ENCODE measurements at places on chromosomes 1 and 21. TPM values are rescaled to one million over a fixed set of nuclear protein-coding genes. Genes with fewer than 3 reads are reported as not detected.
A peak's percentile ranks its signal among the peaks of the same experiment; 100 is the strongest.

Gene TTC34
- total RNA-seq, result 2.7 TPM

Gene VAV3
- total RNA-seq, result 6.9 TPM

Gene TMEM125
- not detected for total RNA-seq

Gene IGSF3
- 0.09 TPM for total RNA-seq

Gene TNFAIP8L2
- total RNA-seq, result 21.2 TPM

DNA sequence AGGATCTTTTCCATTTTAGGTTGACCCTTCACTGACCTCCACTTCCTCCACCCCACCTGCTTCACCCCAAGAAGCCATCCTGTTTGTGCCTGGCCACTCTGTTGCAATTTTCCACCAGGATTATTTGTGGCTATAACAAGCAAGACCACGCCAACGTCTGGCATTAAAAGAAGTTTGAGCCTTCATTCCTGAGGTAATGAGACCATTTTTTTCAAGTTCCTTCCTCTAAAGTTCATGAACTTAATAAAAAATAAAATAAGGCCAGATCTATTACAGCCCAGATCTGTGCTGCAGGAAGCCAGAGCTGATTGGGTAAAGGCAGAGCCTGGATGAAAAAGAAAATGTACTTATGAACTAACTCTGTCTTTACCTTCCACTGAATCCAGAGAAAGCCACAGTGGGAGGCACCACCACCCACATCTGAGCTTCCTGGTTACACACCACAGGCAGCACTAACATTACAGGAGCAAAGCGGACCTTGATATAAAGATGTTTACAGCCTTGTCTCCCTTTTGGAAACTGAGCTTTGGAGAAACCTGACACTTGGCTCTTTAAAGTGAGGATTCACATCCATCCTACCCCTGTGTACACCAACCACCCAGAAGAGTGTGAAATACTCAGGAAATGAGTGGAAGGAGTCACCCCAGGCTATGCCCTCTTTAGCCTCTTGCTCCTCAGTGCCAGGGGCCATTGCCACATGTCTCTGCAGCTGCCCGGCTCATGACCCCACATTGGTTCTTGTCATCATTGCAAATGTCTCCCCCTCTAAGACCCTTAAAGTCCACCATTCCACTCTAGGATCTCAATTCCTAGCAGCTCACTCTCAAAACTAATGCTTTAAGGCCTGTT lies 293.6 kb downstream of the PLPP3 start:
- no peaks in the 10 kb centered on the region for H3K36me3 ChIP-seq
- H3K4me3 ChIP-seq, result no peak overlapping the region
- no peaks in the 10 kb centered on the region for H3K4me1 ChIP-seq

Gene HRNR
- total RNA-seq, result not detected

DNA sequence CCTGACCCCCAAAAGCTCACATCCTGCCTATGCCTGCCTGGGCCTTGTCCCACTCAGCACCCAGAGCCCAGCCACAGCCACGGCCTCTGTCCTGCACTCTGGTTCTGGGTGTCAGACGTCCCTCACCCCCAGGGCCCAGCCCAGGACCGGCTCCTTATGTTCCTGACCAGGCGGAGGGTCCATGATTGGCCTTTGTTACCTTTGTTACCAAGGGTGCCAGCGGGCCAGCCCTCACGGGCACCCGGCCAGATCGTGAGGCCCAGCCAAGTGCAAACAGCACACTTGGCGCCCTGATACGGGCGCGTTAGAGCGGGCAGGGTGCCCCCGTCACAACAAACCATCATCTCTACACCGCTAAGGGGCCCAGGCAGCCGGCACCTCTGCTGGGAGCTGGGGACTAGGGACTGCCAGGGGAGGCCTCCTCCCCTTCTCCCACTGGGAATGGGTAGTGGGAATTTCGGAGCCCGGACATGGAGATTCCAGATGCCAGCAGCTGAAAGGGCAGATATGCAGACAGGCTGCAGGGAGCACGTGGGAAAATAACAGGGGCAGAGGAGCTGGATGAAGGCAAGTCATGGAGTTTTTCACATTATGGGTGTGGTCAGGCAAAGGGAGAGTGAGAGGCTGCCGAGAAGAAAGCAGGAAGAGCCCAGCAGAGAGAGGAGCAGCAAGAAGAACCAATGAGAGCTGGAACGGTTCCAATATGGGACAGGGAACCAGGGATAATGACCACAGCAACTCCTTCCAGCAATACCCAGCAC lies 22.1 kb downstream of the HSPG2 start:
- H3K27me3 ChIP-seq, result no peaks in the 10 kb centered on the region
- H3K4me1 ChIP-seq, result peaks cover 9% of the 10 kb centered on the region
- no peak for DNase-seq
- no peak overlapping the region for H3K27ac ChIP-seq
- H3K36me3 ChIP-seq, result no peaks in the 10 kb centered on the region
- H3K4me3 ChIP-seq, result no peak overlapping the region

GRCh38 chr1:32138965-32139364 lies 31.1 kb downstream of the KPNA6 start:
- H3K36me3 ChIP-seq, result peaks cover 16% of the 10 kb centered on the region
- H3K4me3 ChIP-seq, result no peak overlapping the region
- no peak for DNase-seq
- no peak overlapping the region for H3K27ac ChIP-seq

- peak overlapping the region; percentile 2 for H3K27ac ChIP-seq
- H3K4me1 ChIP-seq, result peaks cover 8% of the 10 kb centered on the region
- H3K27me3 ChIP-seq, result no peaks in the 10 kb centered on the region
- H3K4me3 ChIP-seq, result no peak overlapping the region
- peaks cover 11% of the 10 kb centered on the region for H3K36me3 ChIP-seq
- DNase-seq, result no peak
These were observed 13.9 kb upstream of the CD53 start for GRCh38 chr1:110859062-110859461.

DNA sequence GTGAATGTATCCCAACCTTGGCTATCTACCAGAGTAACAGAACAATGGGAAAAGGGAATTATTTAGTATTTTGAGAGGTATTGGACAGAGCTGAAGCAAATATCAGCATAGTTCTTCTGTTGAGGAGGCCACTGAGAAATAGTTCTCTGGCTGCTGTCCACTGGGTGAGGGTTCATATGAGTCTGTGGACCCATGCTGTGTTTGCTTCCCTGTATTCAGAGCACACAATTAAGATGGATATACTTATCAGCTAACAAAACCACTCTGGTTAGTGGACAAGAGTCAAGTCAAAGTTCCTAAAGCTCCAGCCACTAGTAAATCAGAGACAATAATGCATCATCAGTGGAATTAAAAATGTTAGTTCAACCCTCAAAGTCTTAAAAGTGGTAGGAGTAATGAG lies 66.1 kb downstream of the RGS18 start:
- no peak overlapping the region for H3K27ac ChIP-seq
- no peak overlapping the region for H3K4me3 ChIP-seq
- no peaks in the 10 kb centered on the region for H3K4me1 ChIP-seq
- no peaks in the 10 kb centered on the region for H3K27me3 ChIP-seq

GRCh38 chr1:210377731-210378333 lies 49.1 kb downstream of the HHAT start:
- DNase-seq, result no peak
- H3K4me3 ChIP-seq, result no peak overlapping the region
- no peaks in the 10 kb centered on the region for H3K36me3 ChIP-seq
- H3K27ac ChIP-seq, result no peak overlapping the region
- H3K27me3 ChIP-seq, result no peaks in the 10 kb centered on the region

DNA sequence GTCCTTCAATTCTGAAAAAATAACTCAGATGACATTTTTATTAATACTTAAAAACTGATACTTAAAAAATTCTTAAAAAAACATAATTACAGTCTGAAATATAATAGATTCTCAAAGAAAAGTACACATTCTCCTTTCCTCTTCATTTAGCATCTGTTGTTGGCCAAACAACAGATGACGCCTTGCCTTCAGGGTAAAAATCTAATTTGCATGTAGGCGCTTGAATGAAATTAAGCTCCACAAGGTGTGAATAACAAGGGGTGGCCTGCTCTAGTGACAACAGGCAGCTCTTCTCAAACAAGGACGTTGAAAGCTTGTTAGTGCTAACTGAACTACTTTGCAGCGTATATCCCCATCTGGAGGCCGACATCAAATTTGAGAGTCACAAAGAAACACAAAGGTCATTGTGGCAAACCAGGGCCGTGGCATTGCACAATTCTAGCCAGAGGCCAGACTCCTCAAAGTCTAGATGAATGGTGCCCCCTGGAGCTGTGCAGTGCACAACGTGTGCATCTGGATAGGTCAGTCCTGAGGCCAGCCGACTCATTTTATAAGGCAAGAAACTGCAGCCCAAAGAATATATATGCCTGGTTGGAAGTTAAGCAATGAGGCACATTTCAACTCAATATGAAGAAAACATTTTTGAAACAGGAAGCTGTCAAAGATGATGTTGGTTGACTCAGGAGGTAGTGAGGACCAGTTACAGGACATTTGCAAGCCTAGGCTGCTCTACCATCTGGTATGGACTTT lies 459.2 kb upstream of the RUNX1 start:
- no peaks in the 10 kb centered on the region for H3K27me3 ChIP-seq
- no peak overlapping the region for H3K4me3 ChIP-seq

DNA sequence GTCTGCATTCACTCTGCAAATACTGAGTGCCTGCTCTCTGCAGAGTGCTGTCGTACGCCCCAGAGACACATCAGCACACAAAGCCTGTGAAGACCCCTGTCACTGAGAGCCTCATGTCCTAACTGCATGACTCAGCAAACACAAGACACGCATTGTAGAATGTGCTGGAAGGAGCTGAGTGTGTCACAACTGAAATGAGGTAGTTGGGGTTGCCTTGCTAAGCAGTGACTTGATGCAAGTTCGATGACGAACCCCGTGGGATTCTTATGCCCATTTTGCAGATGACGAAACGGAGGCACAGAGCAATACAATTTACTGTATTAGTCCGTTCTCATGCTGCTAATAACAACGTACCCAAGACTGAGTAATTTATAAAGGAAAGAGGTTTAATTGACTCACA lies 65.1 kb downstream of the RIPK4 start:
- no peak overlapping the region for H3K27ac ChIP-seq
- no peak overlapping the region for H3K4me3 ChIP-seq
- H3K36me3 ChIP-seq, result no peaks in the 10 kb centered on the region
- H3K27me3 ChIP-seq, result peaks cover 3% of the 10 kb centered on the region
- H3K4me1 ChIP-seq, result peaks cover 2% of the 10 kb centered on the region
- DNase-seq, result no peak

- H3K36me3 ChIP-seq, result peaks cover 1% of the 10 kb centered on the region
- no peak for DNase-seq
- no peak overlapping the region for H3K4me3 ChIP-seq
- no peaks in the 10 kb centered on the region for H3K27me3 ChIP-seq
- H3K4me1 ChIP-seq, result peaks cover 10% of the 10 kb centered on the region
- H3K27ac ChIP-seq, result no peak overlapping the region
These were observed 51.1 kb upstream of the NTPCR start for GRCh38 chr1:232899268-232899667.

- peaks cover 4% of the 10 kb centered on the region for H3K27me3 ChIP-seq
- no peaks in the 10 kb centered on the region for H3K36me3 ChIP-seq
- DNase-seq, result no peak
- H3K4me1 ChIP-seq, result no peaks in the 10 kb centered on the region
- no peak overlapping the region for H3K4me3 ChIP-seq
These were observed 131.4 kb downstream of the IER5 start for GRCh38 chr1:181219938-181220337.

Gene S100A8
- total RNA-seq, result 1.2 TPM

GRCh38 chr1:228794810-228795209 lies 59.5 kb downstream of the RHOU start:
- no peak overlapping the region for H3K27ac ChIP-seq
- H3K27me3 ChIP-seq, result no peaks in the 10 kb centered on the region
- DNase-seq, result no peak
- H3K4me1 ChIP-seq, result peaks cover 35% of the 10 kb centered on the region

DNA sequence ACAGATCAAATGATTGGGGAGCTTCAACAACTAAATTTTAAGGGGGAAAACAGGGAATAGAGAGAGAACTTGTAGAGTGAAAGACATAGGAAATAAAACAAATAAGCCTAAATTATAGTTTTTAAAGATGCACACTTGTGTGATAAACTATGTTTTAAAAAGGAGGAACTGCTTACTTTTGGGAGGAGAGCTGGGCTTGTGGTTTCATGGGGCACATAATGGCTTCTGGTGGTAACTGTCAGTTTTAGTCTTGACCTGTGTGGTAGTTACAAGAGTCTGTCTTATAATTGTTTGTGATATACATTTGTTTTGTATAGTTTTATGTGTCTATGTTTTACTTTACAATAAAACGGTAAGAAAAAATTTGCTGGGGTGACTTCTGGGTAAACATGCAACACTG lies 165.3 kb downstream of the COL24A1 start:
- no peak overlapping the region for H3K27ac ChIP-seq
- no peak overlapping the region for H3K4me3 ChIP-seq
- H3K27me3 ChIP-seq, result peaks cover 2% of the 10 kb centered on the region

DNA sequence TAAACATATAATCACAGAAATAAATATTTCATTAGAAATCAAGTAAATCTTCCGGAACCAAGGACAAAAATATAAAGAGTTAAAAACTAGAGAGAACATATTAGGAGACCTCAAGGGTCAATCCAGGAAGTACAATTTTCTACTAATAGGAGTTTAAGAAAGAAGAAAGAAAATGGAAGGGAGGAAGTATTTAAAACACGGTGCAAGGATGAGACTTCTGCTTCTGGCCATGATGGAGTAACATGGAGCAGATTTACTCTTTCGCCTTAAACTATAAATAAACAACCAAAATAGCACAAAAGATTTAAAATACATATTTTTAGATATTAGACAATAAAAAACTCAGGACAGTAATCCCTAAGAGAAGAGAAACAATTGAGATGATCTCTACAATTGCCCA lies 12.6 kb upstream of the IFNAR1 start:
- no peak overlapping the region for H3K27ac ChIP-seq
- no peaks in the 10 kb centered on the region for H3K36me3 ChIP-seq
- no peak overlapping the region for H3K4me3 ChIP-seq
- H3K27me3 ChIP-seq, result peaks cover 23% of the 10 kb centered on the region

Gene IGSF9
- not detected for total RNA-seq

Gene CBS
- total RNA-seq, result 14.3 TPM

DNA sequence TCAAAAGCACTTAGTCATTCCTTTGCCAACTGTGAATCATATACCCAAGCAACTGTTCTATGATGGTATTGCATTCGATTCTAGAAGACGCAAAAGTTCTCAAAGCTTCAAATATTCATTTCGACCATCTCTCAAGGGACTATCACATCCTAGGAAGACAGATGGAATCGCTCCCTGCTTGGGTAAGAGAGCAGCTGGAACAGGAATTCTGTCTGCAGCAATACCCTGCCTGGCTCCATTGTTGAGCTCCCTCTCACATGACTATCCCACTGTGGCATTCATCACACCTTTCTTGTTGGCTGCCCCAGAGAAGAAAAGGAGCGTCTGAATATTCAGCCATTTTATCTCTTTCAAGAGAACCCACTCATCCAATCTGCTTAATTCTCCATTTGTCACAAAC lies 397.7 kb downstream of the NTNG1 start:
- H3K4me1 ChIP-seq, result no peaks in the 10 kb centered on the region
- peaks cover 4% of the 10 kb centered on the region for H3K27me3 ChIP-seq
- H3K36me3 ChIP-seq, result no peaks in the 10 kb centered on the region
- DNase-seq, result no peak
- no peak overlapping the region for H3K4me3 ChIP-seq

DNA sequence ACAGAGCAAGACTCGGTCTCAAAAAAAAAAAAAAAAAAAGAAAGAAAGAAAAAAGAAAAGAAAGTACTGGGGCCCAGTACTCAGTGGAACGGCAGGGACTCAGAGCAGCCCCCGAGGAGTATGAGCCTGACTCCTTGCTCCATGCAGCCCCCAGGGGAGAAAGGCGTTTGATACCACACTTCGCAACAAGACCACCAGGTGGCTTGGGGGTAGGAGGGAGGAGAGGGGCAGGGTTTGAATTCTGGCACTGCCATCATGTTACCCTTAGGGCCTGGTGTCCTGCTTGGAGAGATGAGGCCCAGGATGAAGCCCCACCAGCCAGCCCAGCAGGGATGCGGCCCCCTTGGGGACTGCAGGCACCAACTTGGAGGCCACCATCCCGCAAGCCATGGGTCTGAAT lies 321.3 kb upstream of the VAMP3 start:
- no peak overlapping the region for H3K27ac ChIP-seq
- no peak for DNase-seq
- no peaks in the 10 kb centered on the region for H3K27me3 ChIP-seq
- no peaks in the 10 kb centered on the region for H3K36me3 ChIP-seq

Gene ADORA3
- total RNA-seq, result 0.20 TPM

Data from activated naive CD8-positive, alpha-beta T cell treated with anti-CD3 and anti-CD28 coated beads, Interleukin-2, amount 10 ng/mL, durations not matched to agents 7 days and 5 days (primary cell).